ENCODE measurements at places on chromosomes 12 and 14. TPM values are rescaled to one million over a fixed set of nuclear protein-coding genes. Genes with fewer than 3 reads are reported as not detected.
A peak's percentile ranks its signal among the peaks of the same experiment; 100 is the strongest.

DNA sequence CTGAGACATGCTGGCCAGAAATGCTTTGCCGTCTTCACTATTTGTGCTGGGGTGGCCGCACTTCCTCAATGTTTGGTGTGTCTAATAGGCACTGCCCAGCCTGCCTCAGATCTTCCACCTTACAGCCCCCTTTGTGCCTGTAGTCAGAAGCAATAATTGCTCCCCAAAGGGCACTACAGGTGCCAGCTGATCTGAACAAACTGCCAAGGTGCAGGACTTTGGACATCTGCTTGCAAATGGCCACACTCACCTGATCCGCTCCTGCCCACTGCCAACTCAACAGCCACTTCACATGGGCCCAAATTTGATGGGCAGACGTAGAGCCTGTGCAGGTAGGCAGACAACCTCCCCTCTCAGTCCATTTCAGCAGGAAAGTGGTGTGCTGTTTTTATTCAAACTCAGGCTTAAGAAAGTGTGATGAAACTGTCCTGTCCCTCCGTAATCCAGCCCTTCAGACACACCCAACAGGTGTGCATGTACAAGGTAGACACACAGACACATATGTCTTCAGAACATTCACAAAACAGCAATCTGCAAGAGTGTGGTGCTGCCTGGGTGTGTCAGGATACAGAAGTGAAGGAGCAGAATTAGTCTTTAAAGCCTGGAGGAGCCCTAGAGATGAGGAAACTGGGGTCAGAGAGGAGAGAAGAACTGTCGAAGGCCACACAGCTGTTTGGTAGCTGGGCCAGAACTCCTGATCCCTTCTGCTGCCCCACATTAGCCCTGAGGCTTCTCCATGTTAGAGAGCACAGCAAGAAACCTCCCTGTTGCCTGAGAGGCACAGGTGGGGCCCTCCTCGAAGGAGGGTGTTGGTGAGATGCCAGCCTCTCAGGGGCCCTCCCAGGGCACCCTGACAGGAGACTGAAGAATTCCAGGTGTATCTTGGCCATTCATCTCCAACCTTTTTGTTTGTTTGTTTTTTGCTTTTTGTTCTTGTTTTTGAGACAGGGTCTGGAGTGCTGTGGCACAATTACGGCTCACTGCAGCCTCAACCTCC, 4.4 kb upstream of the KRT75 start:
- no peak for DNase-seq
- H3K36me3 ChIP-seq = no peaks in the 10 kb centered on the region
- H3K27me3 ChIP-seq = peaks cover 7% of the 10 kb centered on the region
- H3K4me3 ChIP-seq = no peak overlapping the region
- no peaks in the 10 kb centered on the region for H3K4me1 ChIP-seq

- peaks cover 3% of the 10 kb centered on the region for H3K27me3 ChIP-seq
- no peak overlapping the region for H3K4me3 ChIP-seq
- peaks cover 4% of the 10 kb centered on the region for H3K4me1 ChIP-seq
- no peaks in the 10 kb centered on the region for H3K36me3 ChIP-seq
- peak; percentile 3 for DNase-seq
- no peak overlapping the region for H3K27ac ChIP-seq
Measured at GRCh38 chr12:9872742-9873141, 3.6 kb upstream of the CLEC2B start.

- H3K27ac ChIP-seq = no peak overlapping the region
- no peak for DNase-seq
- no peaks in the 10 kb centered on the region for H3K27me3 ChIP-seq
Measured at GRCh38 chr14:95136631-95137030, 20.7 kb downstream of the DICER1 start.

DNA sequence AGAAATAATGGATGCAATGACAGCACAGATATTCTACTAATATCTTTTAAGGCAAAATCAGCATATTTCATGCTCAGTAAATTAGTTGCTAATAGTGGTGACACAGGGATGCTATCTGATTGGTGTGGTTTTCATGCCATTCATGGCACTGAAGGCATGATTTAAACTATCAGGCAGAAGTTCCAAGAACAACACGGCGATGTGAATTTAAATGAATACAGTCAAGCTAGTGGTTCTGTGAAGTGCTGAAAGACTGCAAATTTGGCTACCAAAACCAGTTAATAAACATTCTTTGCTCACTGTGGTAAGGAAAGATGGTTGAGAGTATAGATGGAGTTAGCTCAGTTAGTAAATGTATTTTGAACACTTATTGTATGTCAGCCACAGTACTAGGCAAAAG, 272.0 kb upstream of the DIO2 start:
- no peaks in the 10 kb centered on the region for H3K36me3 ChIP-seq
- no peaks in the 10 kb centered on the region for H3K27me3 ChIP-seq
- H3K4me1 ChIP-seq = peaks cover 5% of the 10 kb centered on the region
- H3K4me3 ChIP-seq = no peak overlapping the region

- peak; percentile 17 for DNase-seq
- no peak overlapping the region for H3K4me3 ChIP-seq
- H3K4me1 ChIP-seq = peaks cover 33% of the 10 kb centered on the region
- H3K27ac ChIP-seq = no peak overlapping the region
Measured at GRCh38 chr12:123041042-123041531, 60.6 kb downstream of the ARL6IP4 start.

The GLIPR1 gene
- total RNA-seq = 1.7 TPM

DNA sequence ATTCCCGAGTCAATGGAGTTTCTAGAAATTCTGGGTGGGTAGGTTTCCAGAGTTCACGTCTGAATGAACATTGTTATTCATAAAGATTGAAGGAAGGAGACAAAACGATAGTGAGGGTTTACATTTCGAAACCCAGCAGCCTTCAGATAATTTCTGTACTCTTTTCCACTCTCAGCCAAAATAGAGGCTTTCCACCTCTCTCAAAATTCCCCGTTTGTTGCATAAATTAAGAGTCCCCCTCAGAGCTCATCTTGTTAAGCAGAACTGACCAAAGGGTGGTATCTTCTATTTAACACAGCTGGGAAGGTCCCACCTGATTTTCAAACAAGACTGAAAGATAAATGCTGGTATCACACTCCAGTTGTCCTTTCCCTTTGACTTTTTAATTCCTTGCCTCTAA, 21.5 kb upstream of the YARS2 start:
- H3K4me3 ChIP-seq = no peak overlapping the region
- peaks cover 10% of the 10 kb centered on the region for H3K27me3 ChIP-seq
- H3K36me3 ChIP-seq = no peaks in the 10 kb centered on the region
- no peak overlapping the region for H3K27ac ChIP-seq

The PTCSC3 gene
- not detected for total RNA-seq

DNA sequence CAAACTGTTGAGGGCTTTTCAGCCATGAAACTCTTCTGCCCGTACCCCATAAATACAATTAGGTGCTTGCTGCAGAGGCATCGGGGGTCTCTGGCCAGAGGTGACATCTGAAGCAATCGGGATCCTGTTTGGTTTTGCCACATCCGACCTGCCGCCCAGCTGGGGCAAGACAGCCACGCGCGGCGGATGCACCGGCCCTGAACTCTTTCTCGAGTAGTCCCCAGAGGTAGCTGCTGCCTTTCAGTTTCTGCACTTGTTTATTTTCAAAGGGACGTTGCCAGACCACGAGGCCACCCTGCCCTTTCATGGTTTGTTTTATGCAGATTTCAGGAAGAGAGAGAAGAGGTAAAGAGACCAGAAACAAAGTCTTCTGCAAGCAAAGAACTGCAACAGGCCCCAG, 10.6 kb upstream of the MLXIP start:
- H3K27me3 ChIP-seq = no peaks in the 10 kb centered on the region
- no peak overlapping the region for H3K27ac ChIP-seq
- DNase-seq = peak; percentile 82
- H3K4me3 ChIP-seq = no peak overlapping the region
- H3K4me1 ChIP-seq = peaks cover 43% of the 10 kb centered on the region

DNA sequence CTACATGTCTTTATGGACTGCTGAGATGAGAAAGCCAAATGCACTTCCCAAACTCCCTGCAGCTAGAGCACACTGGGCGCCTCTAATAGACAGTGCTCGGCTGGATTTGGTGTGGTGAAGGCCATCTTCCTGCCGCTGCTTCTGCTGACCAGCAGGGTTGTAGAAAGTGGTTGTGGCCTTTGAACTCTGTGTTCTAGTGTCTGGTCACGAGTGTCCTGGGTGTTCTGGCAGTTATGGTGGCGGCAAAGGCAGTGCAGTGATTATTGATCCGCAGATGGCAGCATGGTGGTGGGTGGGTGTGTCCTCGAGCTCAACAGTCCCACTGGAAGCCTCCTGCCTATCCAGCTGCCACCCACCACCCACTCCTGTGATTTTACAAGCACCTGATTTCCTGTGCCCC, 43.4 kb downstream of the SMIM41 start:
- peaks cover 14% of the 10 kb centered on the region for H3K4me1 ChIP-seq
- no peak overlapping the region for H3K4me3 ChIP-seq
- H3K27ac ChIP-seq = no peak overlapping the region
- H3K27me3 ChIP-seq = peaks cover 24% of the 10 kb centered on the region
- no peaks in the 10 kb centered on the region for H3K36me3 ChIP-seq

The GZMB gene
- total RNA-seq = not detected

GRCh38 chr14:32697704-32698103, 241.0 kb upstream of the NPAS3 start:
- H3K36me3 ChIP-seq = no peaks in the 10 kb centered on the region
- H3K4me3 ChIP-seq = no peak overlapping the region
- DNase-seq = no peak

DNA sequence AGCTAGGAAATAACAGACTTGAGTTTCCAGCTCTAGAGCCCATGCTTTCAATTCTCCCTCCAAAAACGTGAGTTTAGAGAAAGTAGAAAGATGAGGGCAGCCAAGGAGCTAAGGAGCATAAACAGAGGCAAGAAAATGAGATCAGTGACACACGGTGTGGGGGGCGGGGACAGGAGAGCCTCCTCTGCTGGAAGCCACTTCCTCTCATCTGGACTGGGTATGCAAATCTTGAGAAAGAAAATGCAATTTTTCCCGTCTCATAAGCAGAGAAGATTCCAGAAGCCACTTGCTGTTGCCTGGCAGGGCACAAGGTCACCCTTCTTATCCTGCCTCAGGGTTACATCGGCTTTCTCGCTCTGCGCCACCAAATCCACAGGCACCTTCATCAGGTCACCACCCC, 6.0 kb downstream of the OR10P1 start:
- no peaks in the 10 kb centered on the region for H3K36me3 ChIP-seq
- no peak overlapping the region for H3K27ac ChIP-seq
- no peak for DNase-seq

GRCh38 chr14:58667900-58668299, 30.1 kb downstream of the DACT1 start:
- no peak overlapping the region for H3K27ac ChIP-seq
- H3K4me1 ChIP-seq = peaks cover 18% of the 10 kb centered on the region
- no peaks in the 10 kb centered on the region for H3K36me3 ChIP-seq
- peak; percentile 8 for DNase-seq

The MYL2 gene
- total RNA-seq = 1.1 TPM

GRCh38 chr12:88172844-88173407, 30.8 kb downstream of the TMTC3 start:
- no peak overlapping the region for H3K4me3 ChIP-seq
- no peaks in the 10 kb centered on the region for H3K4me1 ChIP-seq
- no peak overlapping the region for H3K27ac ChIP-seq
- no peaks in the 10 kb centered on the region for H3K27me3 ChIP-seq
- no peak for DNase-seq

Data from SJCRH30 (cell line).